ENCODE measurements at places on chromosomes 1 and 21.

DNA sequence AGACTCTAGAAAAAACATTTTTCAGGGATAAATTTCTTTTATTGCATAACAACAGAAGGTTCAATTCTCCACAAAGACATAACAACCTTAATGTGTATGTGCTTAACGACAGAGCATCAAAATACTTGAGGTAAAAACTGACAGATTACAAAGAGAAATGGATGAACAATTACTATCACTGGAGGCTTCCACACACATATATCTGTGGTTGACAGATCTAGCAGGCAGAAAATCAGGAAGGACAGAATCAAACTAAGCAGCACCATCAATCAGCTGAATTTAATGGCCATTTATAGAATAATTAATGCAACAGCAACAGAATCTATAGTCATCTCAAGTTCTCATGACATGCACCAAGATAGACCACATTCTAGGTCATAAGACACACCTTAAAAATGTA, 306.0 kb upstream of the GREM2 start:
- DNase-seq: no peak

GRCh38 chr21:33685613-33686197, 43.4 kb downstream of the ITSN1 start:
- DNase-seq: no peak

DNA sequence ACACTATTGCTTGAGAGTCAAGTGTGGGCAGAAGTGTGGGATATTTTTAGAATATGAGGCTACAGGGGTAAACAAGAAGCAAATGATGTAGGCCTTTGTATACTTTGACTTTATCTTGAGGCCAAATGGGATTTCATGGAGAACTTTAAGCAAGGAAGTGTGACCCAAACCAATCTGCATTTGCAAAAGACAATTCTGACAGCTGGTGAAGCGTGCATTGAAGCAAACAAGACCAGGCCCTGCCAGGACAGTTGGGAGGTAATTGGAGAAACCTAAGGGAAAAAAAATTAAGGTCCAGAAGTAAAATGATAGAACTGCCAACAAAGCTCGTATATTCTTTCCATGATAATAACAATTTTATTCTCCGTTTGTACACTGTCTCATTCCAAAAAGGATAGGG, 168.3 kb downstream of the TM2D1 start:
- no peak for DNase-seq

- no peak for DNase-seq
Observed at GRCh38 chr1:226995365-226996332, 55.6 kb downstream of the COQ8A start.

DNA sequence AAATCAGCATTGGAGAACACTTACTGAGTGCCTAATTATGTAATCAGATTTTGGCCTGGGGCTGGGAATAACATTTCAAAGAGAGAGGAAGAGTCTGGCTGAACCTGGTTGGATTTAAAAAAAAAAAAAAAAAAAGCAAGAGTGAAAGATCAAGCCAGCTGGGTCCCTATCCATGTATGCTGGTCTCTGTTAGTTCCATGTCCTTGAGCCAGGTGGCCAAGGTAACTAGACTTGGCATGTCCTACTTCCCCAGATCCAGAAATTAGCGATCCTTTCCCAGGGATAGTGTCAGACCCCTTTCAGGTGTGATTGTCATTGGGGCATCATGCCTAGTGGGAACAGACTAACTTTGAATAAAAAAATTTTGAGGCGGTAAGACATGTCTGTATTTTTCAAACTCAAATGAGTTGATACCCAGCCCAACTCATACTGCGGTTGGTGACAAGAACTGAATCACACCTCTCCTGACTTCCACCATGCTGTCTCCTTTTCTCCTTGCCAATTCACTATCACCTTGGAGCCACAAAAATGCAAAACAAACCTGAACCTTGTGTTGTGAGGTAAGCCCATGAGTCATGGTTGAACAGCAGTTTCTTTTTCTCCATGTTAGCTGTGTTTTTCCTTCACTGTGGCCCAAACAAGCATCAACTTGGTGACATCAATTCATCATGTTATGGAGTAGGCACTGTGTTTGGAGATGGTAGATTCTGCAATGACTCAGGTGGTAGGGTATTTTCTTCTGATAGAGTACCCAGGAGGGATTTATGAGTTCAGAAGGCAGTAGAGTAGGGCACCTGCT, 24.5 kb upstream of the PPP2R5A start:
- DNase-seq: no peak

DNA sequence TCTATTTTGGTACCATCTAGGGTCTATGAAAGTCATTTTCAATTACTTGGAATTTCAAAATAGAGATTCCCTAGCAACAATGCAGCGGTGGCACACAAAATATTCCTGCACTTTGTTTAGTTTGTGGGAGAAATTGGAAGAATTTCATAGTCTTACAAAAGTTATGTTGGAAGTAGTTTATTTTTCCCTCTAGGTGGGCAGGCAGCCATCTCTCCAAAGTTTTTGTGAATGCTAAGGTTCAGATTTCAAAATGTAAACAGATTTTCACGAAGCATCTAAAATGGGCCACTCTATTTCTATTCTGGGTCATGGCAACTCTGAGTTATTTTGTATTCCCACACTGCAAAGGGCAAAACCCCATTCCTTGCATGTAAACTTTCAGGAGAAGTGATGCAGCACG, 8.0 kb downstream of the SMCP start:
- DNase-seq: no peak

GRCh38 chr1:87185077-87185476, 143.6 kb upstream of the LMO4 start:
- no peak for DNase-seq

GRCh38 chr1:116674751-116675150, 7.2 kb upstream of the IGSF3 start:
- no peak for DNase-seq

Data from WERI-Rb-1 (cell line).